Hindlimb muscle (tissue), 1 donor: ENCODE measurements at places on chromosomes 3 and 15. TPM values are rescaled to one million over a fixed set of nuclear protein-coding genes. Genes with fewer than 3 reads are reported as not detected.

DNA sequence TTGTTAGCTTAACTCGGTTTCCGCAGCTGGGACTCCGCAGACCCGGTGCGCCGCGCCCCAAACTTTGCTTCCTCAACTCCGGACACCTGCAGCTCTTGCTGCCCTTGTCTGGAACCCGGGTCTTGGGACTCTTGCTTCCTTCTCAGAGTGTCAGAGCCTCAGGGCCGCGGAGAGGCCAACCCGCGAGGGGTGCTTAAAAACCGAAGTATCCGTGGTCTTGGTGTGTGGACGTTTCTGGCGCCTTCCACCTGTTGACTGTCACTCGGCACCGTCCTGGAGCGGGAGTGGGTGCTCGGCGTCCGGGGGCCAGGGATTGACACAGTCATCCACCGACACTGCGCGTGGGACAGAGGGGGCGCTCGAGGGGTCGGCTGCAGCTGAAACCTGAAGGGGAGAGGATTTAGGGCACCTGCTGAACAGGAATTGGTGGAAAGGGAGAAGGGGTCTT is 386 bp downstream of the SQOR start:
- no peak for DNase-seq

GRCh38 chr3:114178770-114179368 is at the start of gene DRD3:
Gene DRD3, minus strand, starts transcription at chr3:114179052. Its CDS starts 7,060 bp downstream, at chr3:114171992.
- peak; percentile 57 for DNase-seq

DNA sequence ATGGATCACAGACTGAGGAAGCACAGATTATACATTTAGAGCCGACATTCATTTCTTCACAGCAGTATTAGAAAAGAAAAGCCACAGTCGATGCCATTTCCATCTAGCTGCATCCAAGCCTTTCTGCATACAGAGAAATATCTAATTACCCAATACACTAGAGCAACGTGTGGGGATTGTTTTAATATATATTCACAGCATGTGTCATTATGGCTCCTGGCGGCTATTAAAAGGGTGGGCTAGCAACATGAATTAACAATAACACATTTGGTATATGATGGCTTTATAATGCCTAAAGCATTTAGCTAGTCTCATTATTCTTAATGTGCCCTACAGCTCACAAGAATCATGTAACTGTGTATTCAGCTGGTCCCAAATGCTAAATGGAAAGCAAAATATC is 1030.5 kb downstream of the FHIT start:
- DNase-seq, result no peak

- no peak for DNase-seq
Measured at GRCh38 chr3:69719587-69720122, 19.6 kb upstream of the MITF start.

- peak; percentile 17 for DNase-seq
Measured at GRCh38 chr15:33654860-33655259, 313.4 kb upstream of the CHRM5 start.

DNA sequence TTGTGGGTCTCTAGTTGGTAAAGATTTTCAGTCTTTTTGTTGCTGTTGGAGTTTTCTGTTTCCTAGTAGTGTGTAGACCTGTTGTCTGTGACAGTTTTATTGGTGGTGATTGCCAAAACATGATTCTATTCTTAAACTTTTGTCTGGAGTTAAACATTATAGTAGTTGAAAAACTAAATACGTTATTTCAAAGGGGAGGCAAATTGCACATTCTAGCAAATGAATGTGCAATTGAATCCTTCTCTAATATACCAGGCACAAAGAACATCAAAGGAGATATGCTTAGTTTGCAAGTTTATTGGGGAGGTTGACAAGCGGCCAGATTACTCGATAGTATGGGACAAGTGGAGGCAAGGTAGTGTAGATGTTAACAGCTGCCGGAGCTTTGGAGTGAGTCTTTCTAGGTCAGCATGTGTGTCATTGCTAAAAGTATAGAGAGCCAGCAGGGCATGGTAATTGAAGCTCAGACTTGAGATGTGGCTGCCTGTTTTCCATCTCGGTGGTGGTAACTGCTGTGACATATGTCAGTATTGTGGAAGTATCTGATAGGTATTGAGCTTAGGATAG is 20.6 kb downstream of the CHD2 start:
- no peak for DNase-seq

- DNase-seq, result no peak
Measured at GRCh38 chr3:126354776-126355175, 2.4 kb downstream of the KLF15 start.

DNA sequence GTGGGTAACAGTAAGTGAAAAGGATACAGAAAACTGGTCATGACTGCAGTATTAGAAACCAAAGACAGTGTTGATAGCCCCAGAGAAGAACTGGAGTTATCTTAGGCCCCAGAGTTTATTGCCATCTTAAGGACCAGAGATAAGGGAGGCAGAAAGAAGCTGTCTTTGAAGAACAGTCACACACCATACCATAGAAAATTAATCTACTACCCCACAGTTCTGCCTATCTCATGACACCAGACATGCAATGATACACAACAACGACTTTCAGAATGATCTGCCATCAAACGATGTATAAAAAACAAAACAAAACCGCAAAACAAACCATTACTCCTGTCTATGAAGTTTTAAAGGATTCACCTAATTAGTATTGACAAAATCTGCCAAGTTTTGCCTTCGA is 9.6 kb downstream of the CPOX start:
- no peak for DNase-seq

GRCh38 chr15:94075349-94075748 is 156.0 kb upstream of the MCTP2 start:
- peak; percentile 82 for DNase-seq

- no peak for DNase-seq
Measured at GRCh38 chr3:37588758-37589157, 272.9 kb upstream of the CTDSPL start.

GRCh38 chr3:150703299-150703755 is 393 bp downstream of the ERICH6 start:
- DNase-seq, result peak; percentile 53

GRCh38 chr3:35857004-35857403 is 217.7 kb downstream of the ARPP21 start:
- no peak for DNase-seq

GRCh38 chr15:40776537-40777141 is 6.9 kb downstream of the C15orf62 start:
- no peak for DNase-seq

DNA sequence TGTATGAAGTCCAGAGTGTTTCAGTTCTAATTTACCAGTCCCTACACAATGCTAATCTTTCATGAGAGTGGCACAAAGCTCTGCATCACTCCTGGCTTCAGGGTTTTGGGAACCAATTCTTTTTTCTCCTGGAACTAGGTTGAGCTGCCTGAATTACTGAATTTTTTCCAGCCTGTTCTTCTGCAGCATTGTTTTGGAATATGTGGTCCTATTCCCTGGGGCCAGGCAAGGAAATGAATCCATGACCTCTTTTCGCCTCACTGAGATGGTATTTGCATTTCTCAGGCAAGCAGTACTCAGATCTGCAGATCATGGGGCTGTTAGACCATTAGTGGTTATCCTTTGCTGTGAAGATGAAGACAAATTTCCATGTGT is 25.6 kb upstream of the GPR171 start:
- peak; percentile 40 for DNase-seq

- DNase-seq, result no peak
Measured at GRCh38 chr15:48865370-48866079, 12.4 kb upstream of the EID1 start.

GRCh38 chr3:53180305-53181023 is 19.5 kb downstream of the PRKCD start:
- no peak for DNase-seq

DNA sequence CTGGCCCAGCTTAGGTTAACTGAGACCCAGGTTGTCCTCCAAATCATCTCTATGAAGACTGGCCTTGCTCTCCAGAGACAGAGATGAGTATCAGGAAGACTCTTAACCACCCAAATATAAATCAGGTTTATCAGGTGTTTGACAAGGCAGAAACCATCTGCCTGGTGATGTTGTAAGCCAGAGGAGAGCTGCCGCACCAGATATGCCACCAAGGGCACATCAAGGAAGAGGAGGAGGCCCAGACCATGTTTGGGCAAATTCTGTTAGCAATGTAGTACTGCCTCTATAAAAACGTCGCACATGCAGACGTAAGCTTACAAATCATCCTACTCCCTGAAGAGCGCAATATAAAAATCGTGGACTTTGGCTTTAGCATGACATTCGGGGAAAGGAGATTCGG is 21.0 kb upstream of the RPL32 start:
- DNase-seq, result no peak

DNA sequence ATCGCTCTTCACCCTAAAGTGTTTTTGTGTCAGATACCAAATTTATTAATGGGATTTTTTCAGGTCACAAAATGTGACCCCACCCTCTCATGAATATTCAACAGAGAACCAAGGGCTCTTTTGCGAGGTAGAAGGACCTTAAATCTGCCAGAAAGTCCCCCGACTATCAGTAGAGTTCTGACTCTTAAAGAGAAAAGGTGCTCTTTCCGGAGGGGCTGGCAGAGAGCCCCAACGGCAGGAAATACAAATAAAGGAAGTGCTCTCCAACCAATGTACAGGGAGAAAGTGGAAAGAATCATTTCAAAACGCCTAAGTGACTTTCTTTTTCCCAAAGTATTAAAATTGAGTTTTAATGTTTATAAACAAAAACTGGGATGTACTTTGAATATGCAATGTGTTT is 517.2 kb downstream of the FOXP1 start:
- no peak for DNase-seq

GRCh38 chr3:53888232-53888631 is 3.4 kb downstream of the SELENOK start:
- no peak for DNase-seq

GRCh38 chr3:159356606-159357005 is 554.8 kb downstream of the MFSD1 start:
- no peak for DNase-seq

DNA sequence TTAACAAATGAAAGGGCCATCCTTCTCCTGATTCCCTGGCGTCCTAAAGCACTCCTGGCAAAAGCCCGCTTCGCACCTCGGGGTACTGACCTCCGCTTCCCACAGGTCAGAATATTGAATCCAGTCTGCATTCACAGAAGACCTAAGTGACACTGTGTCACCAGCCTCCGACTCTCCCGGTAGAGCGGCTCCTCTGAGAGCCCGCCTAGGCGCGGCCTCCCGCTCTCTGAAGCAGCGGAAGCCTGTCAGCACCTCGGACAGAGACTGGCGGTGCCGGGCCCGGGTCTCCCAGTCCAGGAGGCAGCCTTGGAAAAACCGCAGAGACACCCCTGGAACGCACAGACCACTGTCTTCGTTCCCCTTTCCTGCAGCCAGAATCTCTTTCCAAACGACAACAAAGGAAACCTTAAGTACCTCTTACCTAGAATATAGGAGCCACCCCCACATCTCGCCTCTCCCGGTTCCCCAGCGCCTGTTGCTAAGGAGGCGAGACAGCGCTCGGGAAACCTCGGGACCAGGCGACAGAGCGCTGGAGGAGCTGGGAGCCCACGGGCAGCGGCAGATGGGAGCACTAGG is 1.2 kb downstream of the GABRB3 start:
- DNase-seq, result peak; percentile 48

GRCh38 chr15:87219650-87220615 is 1036.6 kb downstream of the NTRK3 start:
- no peak for DNase-seq

- no peak for DNase-seq
Measured at GRCh38 chr3:47870702-47871260, 67.8 kb downstream of the DHX30 start.

DNA sequence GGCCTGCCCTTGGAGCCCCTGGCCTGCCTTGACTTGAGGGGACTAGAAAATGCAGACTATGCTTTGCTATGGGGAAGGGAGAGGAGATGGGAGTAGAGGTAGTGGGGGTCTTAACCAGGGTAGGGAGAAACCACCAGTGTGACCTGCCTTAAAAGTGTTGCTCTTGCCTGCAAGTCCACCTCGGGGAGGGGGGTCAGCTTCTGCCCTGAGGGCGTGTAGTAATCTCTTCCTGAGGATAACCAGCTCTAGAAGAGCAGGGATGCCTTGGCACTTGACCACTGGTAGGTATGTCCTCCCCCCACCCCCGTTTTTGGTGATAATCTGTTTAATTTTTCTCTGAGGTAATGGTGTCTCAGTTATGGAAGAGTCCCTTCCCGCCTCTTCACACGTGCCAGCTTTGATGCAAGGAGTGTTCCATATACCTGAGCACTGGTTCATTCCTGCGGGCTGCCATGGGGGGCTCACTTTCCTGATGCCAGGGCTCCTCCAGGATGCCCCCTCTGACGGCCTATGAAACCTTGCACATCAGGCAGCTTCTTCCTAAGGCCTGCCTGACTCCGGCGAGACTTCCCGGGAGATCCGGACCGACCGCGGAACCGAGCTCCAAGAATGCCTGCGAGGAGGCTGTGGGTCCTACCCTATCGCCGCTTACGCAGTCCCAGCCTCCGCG is 780 bp upstream of the P4HTM start:
- DNase-seq, result no peak

DNA sequence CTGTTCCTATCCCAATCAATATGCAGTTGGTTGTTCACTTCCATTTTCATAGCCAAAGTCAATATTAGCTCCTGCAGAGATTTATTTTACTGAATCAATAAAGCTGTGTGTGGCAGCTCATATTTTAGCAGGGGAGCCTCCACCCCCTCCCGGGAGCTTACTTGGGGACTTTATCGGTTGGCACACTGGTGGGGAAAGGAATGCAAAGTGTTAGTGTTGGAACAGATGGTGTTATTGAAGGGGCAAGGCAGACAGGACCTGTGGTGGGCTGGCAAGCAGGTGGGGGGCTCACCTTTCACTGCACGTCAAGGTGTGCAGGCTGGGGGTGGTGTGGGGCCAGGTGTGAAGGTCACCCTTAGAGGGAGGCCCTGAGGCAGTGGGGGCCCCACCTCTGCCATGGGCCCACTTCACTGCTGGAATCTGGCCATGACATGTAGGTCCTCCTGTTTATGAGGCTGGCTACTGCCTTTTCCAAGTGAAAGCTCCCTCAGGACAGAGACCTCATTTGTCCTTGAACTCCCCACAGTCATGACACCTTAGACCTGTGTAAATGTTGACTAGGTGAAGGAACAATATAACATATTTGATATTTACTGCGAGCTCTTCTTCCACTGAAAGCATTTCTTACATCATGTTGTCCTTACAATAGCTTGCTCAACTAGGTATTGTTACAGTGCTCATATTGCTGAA is 44.0 kb upstream of the SEC22A start:
- DNase-seq, result no peak

The DHX36 gene
- 47.3 TPM for polyA plus RNA-seq

The TMC3 gene
- 0.08 TPM for polyA plus RNA-seq

The COLQ gene
- 17.8 TPM for polyA plus RNA-seq

The GTPBP8 gene
- polyA plus RNA-seq, result 19.5 TPM

The SLC6A1 gene
- polyA plus RNA-seq, result 2.1 TPM

The STRIT1 gene
- polyA plus RNA-seq, result 24.2 TPM

The C3orf20 gene
- 0.08 TPM for polyA plus RNA-seq

The GPR62 gene
- 0.67 TPM for polyA plus RNA-seq

The STXBP5L gene
- not detected for polyA plus RNA-seq

The ZNF80 gene
- polyA plus RNA-seq, result 0.09 TPM

The ACTC1 gene
- polyA plus RNA-seq, result 8,600 TPM

The SCAANT1 gene
- polyA plus RNA-seq, result 1.1 TPM

The CDCP1 gene
- 0.34 TPM for polyA plus RNA-seq

The FBN1 gene
- 180 TPM for polyA plus RNA-seq

The SLC6A20 gene
- polyA plus RNA-seq, result 0.15 TPM

The NDN gene
- 209 TPM for polyA plus RNA-seq
